Caudate nucleus (tissue), 63 donors: ENCODE measurements at places on chromosomes 2 and 18.

DNA sequence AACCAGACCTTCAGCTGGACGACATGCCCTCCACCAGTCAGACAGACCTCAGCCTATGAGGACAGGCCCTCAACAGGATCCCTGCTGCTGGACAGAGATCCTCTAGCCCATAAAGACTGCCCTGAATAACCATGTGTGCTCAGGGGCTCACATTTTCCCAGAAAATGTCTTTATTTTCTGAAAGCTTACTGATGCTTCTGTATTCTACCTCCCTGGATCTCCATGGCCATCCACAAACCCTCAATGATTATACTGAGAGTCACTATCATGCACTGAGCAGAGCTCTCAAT lies 1.8 kb upstream of the PTPN18 start:
- DNase-seq, result no peak

GRCh38 chr2:54551123-54551756 lies 95.1 kb downstream of the SPTBN1 start:
- no peak for DNase-seq

DNA sequence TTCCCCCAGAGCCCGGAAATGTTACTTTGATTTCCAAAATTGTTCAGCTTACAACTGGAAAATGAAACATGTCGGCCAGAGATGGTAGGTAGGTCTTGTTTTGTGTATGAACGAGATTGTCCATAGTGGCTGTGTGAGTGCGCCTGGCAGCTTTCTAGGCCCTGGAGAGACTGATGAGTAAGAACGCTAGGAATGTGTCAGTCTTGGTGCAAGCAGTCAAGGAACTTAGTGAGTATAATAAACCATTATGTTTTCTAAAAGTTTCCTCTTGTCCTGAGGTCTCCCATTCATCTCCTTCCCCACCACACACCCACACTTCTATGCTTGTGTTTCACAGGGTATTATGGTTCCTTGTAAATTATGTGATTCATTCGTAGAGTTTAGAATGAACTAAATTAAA lies 234.2 kb downstream of the CDH2 start:
- DNase-seq, result no peak

DNA sequence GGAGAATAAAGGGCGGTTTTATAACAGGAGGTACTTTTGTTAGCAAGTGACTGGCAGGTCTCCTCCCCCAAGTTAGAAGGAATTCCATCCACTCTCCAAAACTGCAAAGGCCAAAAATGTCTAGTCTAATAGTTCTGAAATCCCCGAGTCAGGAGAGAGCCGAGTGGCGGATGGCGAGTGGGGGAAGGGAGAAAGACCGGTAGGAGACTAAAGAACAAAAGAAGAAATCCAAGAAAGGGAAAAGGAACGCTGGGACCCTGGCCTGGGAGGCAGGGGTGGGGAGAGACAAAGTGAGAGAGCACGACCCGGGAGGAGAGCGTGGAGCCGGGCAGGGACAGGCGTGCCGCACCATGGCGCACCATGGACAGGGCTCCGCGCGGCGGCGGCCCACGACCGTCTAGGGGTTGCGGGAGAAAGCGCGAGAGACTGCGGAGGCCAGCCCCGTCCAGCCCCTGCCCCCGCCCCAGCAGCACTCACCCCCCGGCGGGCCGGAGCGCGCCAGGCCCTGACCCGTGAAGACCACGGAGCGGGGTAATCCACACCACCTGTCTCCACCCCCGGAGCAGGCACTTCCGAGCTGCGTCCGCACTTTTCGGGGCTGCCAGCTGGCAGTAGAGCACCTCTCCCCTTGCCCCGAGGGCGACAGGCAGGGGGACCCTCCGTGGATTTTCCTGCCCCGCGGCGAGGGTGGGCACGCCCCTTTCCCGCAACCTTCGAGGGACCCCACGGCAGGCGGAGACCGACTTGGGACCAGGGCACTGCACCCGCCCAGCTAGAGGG lies 1.6 kb downstream of the CDH2 start:
- DNase-seq, result no peak

GRCh38 chr2:168685600-168686451 lies 116.6 kb upstream of the NOSTRIN start:
- no peak for DNase-seq

DNA sequence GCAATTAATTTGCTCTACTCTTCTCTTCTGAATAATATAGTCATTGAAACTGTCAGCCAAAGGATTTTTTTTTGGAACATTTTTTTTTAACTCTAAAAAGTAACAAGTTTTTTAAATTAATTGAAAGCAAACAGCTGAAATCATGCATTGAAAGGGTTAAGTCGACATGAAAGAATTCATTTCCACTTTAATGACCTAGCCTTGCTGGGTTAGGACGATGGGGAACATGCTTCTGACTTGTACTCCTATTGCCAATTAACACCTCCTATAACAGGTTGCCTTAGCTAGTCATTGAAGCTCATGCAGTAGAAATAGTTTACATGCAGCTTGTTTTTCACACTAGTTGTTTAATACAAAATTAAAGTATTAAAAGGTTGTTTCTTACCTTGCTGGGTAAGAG lies 47.8 kb downstream of the PSMD14 start:
- DNase-seq, result no peak

- no peak for DNase-seq
Measured at GRCh38 chr2:2890901-2891300, 486.7 kb downstream of the EIPR1 start.

DNA sequence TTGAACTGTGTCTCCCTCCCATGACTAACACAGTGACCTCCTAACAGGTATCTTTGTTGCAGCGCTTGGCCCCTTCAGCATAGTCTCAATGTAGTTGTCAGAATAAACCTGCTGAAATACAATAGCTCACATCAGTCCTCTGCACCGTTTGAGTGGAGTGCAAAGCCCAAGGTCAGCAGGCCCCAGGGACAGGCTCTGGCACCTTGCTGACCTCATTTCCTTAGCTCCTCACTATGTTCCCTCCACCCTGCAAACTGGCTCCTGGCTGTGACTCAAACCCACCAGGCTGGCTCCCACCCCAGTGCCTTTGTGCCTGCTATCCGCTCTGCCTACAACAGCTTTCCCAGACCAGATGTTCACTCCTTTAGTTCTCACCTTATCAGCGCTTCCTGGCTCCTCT lies 146.7 kb downstream of the LRATD1 start:
- no peak for DNase-seq

DNA sequence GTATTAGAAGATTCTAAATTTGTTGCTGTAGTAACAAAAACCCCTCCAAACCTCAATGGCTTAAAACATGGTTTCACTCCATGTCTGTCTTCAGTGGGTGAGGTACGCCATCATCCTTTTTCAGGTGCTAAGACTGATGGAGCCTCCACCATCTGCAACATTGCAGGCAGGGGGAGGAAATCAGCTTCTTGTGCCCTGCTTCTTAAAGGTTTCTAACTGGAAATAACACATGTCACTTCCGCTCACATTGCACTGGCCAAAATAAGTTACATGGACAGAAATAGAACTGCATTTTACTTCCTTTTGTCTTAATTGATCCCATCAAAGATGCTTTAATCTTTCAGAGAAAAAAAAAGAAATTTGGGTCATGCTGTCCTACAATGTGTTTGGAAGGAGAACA lies 94.1 kb downstream of the GALNT3 start:
- no peak for DNase-seq

DNA sequence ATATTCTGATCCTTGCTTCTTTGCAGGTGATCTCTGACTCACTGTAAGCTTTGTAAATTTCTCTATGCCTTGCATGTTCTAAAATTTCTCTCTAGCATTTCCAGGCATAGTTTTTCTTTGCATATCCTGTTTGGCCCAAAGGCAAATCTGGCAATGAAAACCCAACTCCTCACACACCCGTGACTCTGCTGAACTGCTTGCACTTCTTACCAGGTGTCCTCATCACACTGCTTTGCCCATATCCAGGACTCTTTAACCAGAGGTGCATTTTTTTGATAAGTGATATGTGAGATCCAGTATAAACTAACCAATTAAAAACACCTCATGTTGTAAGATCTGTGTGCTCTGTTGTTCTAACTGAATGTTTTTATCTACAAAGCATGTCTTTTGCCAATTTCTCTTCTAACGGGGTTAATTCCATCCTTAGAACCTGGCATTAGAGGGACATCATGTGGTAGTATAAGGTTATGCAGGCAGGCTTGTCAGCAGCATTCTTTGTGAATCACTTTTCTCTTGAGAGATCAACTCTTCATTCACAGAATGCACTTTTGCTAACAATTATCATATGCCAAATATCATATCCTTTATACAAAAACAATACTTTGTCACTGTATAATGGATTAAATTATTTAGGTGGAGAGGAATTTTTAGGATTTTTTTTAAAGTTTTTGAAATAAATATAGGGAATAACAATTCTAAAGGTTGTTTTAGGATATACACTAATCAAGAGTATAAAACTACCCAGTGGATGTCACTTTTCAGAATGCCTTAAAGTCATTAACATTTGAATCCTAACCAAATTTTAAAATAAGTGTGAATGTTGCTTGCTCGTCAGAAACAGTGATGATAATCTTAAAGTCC lies 20.8 kb upstream of the TMX3 start:
- no peak for DNase-seq

DNA sequence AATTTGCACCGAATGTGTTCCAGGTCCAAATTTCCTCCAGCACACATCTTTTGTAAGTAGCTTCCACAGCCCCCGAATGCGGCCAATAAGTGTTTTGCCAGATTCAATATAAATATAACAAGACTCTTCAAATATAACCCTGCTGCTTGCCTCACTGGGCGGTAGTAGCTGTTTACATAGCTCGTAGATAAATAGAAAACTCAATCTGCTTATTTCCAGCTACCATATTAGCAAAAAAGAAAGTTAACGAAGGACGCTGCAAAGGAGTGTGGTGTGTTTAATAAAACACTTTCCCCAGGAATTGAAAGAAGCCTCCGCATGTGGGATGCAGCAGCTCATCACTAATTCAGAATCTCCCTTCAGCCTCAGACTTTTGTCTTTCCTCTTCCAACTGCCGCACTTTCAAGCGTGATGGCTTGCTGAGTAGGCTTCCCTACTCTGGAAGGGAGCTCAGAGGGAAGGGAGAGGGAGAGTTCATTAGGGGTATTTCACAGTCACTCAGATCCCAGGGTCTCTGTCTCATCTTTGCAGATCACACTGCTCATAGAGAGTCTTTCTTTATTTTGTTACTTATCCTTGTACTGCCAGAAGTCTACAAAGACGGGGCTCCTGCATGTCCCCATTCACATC lies 367.0 kb downstream of the RND3 start:
- DNase-seq, result no peak

DNA sequence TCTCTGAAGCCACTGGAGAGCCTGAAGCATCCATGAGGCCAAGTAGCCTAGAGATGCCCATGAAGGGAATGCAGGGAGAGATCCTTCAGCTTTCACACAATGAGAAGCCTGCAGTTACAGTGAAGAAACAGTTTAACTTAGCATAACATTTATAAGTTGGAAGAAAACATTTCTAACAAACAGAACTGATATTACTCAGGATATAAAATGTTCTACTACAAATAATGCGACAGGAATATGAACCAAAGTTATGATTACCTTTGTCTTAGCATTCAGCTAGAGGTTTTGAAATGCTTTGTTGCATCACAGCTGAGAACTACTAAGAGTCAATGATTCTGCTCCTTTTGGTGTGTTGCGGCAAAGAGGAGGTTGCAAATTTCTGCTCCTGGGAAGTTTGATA lies 6.9 kb upstream of the KYNU start:
- DNase-seq, result no peak

DNA sequence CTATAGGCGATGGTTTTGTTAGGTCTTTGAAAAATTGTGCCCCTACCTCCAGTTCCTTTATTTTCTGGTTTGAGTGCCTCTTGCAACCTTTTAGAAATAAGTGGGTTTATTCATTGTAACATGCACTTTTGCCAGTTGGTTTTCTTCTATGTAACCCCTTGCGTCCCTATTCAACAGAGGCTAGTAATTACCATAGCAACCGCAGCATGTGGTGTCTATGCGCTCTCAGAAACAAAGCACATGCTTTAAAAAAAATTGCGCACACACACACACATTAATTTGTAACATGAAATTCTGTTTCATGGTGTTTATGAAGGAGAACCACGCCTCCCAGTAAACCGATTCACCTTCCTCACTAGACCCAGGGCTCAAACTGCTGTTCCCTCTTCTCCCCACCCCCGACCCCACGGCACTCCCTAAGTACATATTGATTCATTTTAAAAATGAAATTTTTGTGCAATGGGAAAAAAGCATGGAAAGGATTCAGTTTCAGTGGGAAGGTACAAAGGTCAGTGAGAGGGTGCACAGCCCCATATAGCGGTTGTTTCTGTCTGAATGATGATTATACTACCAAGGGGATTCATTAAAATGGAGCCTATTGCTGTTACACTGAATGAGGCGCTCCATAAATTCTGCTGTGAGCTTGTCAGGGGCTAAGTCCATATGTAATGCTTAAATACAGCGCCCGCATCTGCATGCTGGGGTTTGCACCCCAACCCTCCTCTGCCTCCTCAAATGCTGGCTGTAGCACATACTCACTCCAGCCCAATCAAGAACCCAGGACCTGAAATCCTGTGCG lies 206.9 kb downstream of the ICOS start:
- no peak for DNase-seq

GRCh38 chr2:100527440-100528015 lies 35.3 kb upstream of the PDCL3 start:
- DNase-seq, result no peak

- DNase-seq, result no peak
Measured at GRCh38 chr2:173231465-173231864, 123.2 kb upstream of the CDCA7 start.

- no peak for DNase-seq
Measured at GRCh38 chr2:80651435-80651834, 346.9 kb upstream of the LRRTM1 start.

GRCh38 chr2:174158003-174158402 lies 90.3 kb downstream of the OLA1 start:
- DNase-seq, result no peak

DNA sequence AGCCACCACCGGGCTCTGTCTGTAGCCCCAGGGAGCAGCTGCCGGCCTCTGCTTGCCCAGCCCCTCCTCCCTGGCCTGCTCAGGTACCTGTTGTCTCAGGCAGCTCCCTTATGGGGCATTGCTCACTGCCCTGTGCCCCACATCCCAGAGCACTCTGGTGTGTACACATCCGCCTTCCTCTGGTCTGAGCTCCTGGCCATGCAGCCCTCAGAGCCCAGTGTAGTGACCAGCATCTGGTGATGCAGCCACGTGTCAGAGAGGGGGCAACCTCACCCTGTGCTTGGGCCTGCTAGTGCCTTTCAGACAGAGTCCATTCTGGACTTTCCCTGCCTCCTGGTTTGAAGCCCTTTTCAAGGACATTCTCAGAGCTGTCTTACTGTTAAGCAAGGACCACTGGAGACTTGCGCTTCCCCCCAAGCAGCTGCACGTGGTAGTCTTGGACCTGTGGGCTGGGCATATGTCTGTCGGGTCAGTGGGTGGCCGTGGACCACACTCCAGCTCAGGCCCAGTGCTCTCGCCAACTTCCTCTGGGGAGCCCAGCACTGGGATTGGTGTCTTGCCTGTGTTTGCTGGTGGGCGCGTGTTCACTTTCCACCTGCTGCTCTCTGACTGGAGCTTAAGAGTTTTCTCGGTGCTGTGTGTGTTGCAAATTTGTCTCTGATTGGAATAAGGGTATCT lies 30.7 kb downstream of the DGKD start:
- no peak for DNase-seq

- DNase-seq, result no peak
Measured at GRCh38 chr2:29351916-29352591, 236.8 kb downstream of the CLIP4 start.
